ENCODE measurements at places on chromosomes 1 and 21.

DNA sequence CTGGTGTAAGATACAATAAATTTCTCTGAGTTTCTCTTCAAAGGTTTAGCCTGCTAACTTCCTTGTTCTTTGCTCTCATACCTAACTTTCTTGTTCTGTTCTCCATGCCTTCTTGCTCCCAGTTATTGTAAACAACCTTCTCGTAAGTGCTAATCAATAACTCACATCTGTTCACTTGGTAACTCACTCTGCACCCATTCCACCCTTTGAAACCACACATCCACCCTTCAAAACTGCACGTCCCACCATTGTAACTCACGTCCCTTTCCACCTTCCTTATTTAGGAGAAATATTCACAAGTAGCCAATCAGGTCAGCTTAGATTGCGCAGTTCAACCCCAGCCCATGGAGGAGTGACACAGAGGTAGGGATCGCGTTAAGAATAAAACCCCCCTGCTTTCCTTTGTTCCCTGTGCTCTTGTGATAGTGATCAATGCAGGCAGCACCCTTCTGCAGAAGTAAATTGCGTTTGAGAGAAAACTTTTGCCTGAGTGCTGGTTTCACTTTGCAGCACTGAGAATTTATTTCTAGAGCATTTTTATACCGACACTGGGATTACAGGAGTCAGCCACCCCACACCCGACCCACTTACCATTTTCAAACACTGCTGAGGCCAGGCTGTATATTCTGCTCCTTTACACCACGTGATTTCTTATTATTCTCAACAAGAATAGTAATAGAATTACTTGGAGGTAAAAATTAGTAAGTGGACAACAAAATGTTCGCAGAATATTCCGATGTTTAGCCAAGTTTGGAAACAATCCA is 789.2 kb upstream of the RGS18 start:
- no peak for DNase-seq

DNA sequence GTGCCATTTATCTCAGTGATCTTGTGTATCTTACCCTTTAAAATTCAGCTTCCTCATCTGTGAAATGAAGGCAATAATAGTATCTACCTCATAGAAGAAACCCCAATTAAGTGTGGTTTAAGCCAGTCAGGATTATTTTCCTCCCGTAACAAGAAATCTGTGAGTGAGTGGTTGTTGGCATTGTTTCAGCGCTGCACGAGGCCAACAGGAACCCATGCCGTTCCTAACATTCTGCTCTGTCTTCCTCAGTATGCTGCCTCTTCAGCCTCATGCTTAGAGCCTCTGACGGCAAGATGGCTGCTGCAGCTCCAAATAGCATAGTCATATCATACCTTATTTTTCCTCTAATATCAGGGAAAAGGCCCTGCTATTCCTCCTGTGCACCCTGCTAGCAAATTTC is 289.7 kb downstream of the TM2D1 start:
- no peak for DNase-seq

DNA sequence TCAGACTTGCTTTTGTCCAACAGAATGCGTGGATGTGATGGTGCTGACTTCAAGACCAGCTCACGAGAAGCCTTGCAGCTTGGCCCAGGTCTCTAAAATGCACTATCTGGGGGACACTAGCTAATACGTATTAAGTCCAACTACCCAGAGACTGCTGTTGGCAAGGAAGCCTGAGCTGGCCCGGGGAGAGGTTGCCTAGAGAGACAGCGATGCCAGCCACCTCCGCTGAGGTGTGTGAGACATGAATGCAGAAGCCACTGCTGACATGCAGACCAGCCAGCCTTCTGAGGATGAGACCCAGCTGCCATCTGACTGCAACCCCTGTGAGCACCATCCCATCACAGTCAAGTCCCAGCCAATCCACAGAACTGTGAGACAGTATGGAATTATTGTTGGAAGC is 32.5 kb downstream of the THAP3 start:
- DNase-seq, result no peak

- peak; percentile 71 for DNase-seq
Measured at GRCh38 chr1:24393892-24394291, 19.7 kb downstream of the STPG1 start.

All from astrocyte (in vitro differentiated cells and primary cell).